ENCODE measurements at places on chromosomes 1 and 21. TPM values are rescaled to one million over a fixed set of nuclear protein-coding genes. Genes with fewer than 3 reads are reported as not detected.

Gene AMY1A
- not detected for total RNA-seq

Gene KIRREL1
- 20.6 TPM for total RNA-seq

Gene RGS7
- 1.6 TPM for total RNA-seq

Gene SPRR2B
- not detected for total RNA-seq

Gene TINAGL1
- total RNA-seq, result 2.6 TPM

Gene TMEM222
- total RNA-seq, result 25.8 TPM

Gene HSF2BP
- total RNA-seq, result 1.7 TPM

Gene OR2L13
- total RNA-seq, result not detected

Gene SPRR1B
- total RNA-seq, result 1.1 TPM

Gene FNBP1L
- total RNA-seq, result 96.8 TPM

Gene CFHR2
- total RNA-seq, result not detected

Gene SPATA1
- 0.55 TPM for total RNA-seq

Gene ELAVL4
- 10.3 TPM for total RNA-seq

Gene AMY1C
- total RNA-seq, result not detected

Gene CFAP141
- not detected for total RNA-seq

Gene IPO9
- 133 TPM for total RNA-seq

Gene SPATA6
- 44.1 TPM for total RNA-seq

Gene TAS1R1
- 0.25 TPM for total RNA-seq

Gene PRAMEF1
- not detected for total RNA-seq

Gene HJV
- 0.15 TPM for total RNA-seq

Gene SLC25A34
- total RNA-seq, result 0.74 TPM

Gene SNRPE
- 498 TPM for total RNA-seq

Gene UBXN10
- 2.6 TPM for total RNA-seq

Gene ADCY10
- total RNA-seq, result 0.13 TPM

Gene S100B
- not detected for total RNA-seq

All from endodermal cell (in vitro differentiated cells).